ENCODE measurements at places on chromosomes 7 and 10.

DNA sequence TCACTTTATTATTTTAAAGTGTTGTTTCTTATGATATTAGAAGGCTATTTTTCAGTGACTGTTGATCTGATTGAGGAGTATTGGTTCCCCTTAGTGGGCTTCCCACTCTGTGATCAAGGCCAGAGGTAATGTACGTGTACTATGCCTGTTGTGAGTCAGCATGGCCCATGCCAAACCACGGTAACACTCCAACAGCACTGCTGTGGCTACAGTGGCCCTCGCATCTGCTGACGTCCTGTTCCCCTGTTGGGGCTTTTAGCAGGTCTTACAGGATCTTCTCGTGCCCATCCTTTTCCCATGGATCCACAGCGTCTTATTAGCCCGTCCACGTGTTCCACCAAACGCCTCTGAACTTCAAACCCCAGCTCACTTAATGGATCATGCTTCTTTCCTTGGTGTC, 964.6 kb upstream of the CELF2 start:
- DNase-seq, result no peak

DNA sequence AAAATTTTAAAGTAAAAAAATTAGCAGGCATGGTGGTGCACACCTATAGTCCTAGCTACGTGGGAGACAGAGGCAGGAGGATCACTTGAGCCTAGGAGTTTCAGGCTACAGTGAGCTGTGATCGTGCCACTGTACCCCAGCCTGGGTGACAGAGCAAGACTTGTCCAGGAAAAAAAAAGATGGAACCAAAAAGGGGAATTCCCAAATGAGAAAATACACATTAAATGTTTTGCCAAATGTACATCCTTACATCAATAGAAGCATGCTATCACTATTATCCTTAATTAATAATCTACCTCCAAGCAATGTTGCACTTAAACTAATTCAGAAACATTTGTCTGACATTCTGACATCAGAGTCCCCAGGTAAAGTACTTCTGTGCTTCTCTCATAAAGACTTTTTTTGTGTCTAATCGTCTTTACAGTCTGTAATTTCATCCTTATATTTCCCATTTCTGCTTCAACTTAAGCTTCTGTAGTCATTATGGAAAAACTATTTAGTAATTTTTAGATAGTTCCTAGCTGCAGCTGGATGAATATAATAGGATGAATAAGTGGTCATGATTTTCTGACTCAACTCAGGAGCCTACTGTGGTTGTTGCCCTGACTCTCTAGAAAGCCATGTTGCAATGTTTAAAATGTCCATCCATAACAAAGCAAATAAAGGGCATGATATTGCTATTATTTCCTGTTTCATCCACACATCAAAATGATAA, 57.7 kb downstream of the MYPN start:
- DNase-seq, result no peak

DNA sequence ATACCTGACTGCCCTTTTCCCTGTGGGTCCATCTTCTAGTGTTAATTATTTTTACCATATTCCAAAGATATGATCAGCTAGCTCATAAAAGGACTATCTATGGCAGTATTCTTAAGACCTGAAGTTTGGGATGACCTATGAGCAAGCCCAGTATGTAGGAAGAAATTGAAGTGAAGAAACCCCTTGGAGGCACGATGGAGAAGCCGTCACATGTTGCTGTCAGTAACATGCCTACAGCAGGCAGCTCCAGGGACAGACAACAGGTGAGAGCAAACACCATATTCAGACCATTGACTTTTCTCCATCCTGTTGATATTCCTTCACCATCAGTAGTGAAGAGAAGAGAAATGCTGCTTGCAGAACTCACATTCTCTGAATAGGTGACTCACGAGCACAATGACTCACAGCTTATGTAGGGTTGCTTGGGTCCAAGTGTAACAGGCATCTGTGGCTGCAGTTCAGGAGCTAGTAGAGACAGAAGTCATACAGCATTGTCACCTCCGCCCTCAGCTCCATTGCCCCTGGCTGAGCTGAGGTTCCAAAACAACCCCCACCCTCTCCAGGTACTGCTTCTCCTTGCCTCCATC, 8.4 kb upstream of the LYZL2 start:
- no peak for DNase-seq

DNA sequence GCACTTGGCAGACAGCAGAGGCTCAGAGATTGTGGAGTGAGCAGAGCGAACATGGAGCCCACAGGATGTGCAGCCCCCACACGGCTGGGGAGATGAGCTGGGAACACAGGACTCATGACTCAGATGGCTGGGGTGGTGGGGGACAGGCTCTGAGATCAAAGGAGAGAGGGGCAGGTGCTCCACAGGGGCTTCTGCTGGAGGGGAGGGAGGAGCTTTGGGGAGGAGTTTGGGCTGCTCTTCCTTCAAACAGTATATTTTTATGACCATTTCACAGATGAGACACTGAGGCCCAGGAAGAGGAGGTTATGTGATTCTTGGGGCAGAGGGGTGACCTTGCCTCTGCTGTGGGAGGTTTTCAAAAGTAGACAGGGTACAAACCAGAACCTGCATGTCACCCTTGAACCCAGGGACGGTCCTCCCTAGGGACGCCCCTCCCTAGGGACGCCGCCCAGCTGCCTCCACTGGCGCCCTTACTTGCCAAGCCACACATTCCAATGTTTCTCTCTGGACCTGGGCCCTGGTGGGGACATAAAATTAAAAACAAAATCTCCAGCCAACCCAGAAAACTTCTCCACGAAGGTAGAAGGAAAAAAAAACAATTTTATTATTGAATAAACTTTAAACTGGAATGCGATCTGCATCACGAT, 981 bp upstream of the CRYGN start:
- no peak for DNase-seq

- no peak for DNase-seq
Measured at GRCh38 chr7:135768467-135768866, 19.9 kb upstream of the FAM180A start.

DNA sequence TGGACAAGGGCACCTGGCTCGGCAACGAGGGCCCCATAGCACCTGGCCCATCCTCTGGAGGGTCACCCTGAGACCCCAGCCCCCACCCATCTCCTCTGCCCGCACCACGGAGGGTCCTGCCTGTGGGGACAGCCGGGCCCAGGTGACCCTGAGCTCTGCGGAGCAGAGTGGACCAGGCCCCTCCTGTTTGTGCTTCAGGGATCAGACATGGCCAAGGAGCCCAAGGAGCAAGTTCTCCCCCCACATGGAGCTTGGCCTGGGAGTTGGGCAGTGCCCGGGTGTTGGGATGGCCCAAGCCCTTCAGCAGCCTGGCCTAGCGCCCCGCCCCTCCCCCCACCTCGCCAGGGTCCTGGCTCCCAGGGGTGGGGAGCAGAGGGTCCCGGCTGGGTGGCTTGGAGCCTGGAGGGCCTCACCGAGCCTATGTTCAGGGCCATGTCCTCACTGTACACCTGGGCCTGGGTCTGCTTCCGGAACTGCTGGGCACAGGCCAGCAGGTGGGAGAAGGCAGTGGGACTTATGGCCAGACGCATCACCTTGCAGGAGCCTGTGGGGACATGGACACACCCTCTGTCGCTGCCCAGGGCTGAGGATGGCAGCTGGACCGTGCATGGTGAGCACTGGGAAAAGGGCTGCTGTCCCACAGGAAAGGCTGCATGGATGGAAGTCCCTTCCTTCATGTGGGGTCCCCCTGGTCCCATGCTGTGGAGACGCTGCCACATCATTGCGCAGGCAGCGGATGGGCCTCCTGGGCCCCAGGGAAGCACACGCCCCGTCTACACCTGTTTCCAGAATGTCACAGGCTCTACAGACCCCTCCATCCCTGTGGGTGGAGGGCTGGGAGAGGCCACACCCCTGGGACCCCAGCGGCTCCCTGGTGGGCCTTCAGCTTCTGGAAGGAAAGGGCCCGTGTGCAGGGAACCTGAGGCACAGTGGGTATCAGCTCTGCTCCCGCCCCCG, 49.2 kb upstream of the NKX6-2 start:
- DNase-seq, result no peak

GRCh38 chr10:11515596-11516430, 95.6 kb downstream of the USP6NL start:
- no peak for DNase-seq

DNA sequence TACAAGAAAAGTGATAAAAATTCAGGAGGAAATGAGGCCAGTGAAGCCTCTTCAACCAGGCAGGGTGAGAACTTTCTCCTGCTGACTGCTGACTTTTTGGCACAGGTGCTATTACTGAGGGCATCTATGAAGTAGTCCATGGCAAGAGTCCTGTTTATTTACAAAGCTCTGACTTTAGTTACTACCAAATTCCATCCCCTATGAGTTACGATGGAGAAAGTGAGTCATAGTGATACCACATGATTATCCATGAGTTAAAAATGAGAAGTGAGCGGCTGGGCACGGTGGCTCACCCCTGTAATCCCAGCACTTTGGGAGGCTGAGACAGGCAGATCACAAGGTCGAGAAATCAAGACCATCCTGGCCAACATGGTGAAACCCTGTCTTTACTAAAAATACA, 19.9 kb downstream of the CCDC3 start:
- DNase-seq, result no peak

DNA sequence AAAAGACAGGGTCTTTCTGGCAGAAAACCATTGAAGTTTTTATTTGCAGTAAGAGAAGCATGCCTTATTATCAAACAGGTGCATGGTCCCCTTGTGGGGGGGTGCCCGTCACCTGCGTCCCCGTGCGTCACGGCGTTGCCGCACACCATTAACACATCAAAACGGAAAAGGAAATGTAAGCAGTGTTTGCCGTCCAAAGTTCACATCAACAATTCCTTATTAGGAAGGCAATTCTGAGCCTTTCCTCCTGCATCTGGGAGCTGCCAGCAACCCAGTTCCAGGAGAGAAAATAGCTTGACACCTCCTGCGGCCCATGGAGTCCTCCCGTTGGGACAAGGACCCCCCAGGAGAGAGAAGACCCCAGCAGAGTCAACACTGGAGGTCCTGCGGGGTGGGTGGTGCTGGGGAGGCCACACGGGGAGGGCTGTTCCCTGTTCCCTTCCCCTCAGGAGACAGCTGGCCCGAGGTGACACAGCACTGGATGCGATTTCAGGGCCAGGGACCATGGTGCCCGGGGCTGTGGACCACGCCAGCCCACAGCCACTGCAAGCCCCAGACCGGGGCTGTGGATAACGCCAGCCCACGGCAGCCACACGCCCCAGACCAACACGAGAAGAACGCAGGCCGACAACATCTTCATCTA, 39.5 kb downstream of the DIP2C start:
- no peak for DNase-seq

DNA sequence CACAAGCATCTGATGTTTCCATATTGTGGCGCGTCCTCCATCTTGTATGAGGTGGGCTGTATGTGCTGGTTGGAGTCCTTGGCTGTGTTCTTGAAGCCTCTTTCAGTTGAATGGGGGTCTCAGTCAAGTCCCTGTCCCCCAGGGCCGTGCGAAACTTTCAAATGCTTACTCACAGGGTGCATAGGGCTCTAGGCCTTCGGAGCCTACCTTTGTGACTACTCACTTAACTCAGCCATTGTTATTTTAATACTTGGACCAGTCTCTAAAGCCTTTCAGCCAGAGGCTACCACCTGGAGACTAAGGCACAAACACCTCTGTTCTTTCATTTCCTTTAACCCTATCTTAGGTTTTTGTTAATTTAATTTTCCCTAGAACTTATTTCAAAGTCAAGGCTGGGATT, 785.9 kb downstream of the GATA3 start:
- no peak for DNase-seq

DNA sequence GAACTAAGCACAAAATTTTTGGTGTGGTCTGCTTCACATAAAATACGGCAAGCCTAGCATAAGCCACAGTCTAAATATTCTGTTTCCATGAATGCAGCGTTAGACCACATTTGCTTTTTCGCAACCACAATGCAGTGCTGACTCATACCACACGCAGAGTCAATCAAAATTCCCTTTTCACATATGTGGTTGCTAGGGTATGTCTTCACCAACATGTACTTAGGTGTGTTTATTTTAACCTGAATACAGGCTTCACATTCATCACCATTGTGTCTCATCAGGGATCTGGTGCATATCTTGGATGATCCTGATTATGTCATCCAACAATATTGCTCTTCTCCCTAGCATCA, 90.8 kb downstream of the CHN2 start:
- DNase-seq, result no peak

GRCh38 chr7:157780721-157781120, 443.9 kb downstream of the DNAJB6 start:
- DNase-seq, result no peak
